ENCODE measurements at places on chromosomes 16 and 17. TPM values are rescaled to one million over a fixed set of nuclear protein-coding genes. Genes with fewer than 3 reads are reported as not detected.

The AANAT gene
- total RNA-seq: not detected

GRCh38 chr17:10758062-10758461 lies 28.2 kb upstream of the TMEM220 start:
- no peak for DNase-seq

DNA sequence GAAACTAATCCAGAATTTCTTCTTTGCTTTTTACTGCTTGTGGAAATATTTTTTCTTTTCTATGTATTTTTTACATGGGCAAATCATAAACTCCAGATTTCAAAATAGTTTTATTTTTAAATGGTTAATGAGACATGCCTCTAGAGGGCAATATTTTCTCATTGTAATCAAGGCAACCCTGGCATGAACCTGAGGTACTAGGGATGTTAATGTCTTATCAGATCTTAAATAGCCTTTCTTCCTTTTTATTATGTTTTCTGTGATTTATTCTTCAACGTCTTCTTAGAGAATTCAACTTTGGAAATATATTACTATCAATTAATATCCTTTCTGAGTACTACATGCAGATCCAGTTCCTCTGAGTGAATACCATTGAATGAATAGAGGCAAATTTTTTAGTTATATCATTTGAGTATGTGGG lies 324.7 kb downstream of the BCAS3 start:
- DNase-seq: peak; percentile 32

DNA sequence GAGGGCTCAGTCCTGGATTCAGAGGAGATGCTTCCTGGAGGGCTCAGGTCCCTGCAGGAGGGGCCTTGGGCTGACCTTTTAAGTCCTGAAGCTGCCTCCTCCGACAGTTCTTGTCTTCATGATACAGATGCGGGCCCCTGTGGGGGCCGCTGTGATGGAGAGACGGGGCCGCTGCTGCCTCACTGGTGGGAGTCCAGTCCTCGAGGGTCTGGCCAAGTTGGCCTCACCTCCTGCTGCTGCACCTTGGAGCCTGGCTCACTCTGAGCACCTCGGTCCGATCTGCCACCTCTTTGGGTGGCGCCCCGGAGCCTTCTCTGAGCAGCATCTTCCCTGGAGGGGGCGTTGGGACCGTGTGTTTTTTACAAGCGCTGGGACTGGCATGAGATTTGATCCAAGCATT lies 79.1 kb downstream of the KLHDC4 start:
- no peak for DNase-seq

DNA sequence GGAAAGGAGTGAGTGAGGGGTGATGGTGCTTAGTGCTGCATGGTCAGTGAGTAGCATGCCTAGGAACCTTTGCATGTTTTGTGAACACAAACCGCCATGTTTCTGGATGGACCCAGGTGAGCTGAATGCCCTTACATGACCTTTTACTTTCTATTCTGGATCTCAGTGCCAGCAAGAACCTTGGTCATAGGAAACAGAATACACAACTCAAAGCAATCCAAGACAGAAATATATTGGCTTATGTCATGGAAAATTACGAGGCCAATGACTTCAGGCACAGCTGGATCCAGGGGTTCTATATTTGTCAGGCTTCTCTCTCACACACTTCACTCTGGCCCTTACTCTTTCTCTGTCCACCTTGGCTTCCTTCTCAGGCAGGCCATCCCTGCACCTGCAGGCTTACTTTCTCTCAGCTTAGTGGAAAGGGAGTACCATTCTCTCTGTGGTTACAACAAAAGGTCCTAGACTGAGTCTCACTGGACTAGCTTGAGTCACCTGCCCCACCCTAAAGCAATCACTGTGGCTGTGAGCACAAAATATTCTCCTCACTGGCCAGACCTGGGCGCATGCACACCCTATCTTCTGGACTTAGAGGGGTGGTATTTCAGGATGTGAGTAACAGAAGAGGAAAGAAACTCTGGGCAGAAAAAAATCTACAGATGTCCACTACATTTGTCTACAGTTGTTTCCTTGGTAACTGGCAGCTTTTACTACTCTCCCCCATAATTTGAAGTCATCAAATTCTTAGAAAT lies 20.4 kb upstream of the CPNE2 start:
- no peak for DNase-seq

- peak; percentile 23 for DNase-seq
These were observed 166.4 kb downstream of the CCDC182 start for GRCh38 chr17:57578608-57579225.

- no peak for DNase-seq
These were observed 107.2 kb upstream of the DYNLRB2 start for GRCh38 chr16:80433623-80434022.

DNA sequence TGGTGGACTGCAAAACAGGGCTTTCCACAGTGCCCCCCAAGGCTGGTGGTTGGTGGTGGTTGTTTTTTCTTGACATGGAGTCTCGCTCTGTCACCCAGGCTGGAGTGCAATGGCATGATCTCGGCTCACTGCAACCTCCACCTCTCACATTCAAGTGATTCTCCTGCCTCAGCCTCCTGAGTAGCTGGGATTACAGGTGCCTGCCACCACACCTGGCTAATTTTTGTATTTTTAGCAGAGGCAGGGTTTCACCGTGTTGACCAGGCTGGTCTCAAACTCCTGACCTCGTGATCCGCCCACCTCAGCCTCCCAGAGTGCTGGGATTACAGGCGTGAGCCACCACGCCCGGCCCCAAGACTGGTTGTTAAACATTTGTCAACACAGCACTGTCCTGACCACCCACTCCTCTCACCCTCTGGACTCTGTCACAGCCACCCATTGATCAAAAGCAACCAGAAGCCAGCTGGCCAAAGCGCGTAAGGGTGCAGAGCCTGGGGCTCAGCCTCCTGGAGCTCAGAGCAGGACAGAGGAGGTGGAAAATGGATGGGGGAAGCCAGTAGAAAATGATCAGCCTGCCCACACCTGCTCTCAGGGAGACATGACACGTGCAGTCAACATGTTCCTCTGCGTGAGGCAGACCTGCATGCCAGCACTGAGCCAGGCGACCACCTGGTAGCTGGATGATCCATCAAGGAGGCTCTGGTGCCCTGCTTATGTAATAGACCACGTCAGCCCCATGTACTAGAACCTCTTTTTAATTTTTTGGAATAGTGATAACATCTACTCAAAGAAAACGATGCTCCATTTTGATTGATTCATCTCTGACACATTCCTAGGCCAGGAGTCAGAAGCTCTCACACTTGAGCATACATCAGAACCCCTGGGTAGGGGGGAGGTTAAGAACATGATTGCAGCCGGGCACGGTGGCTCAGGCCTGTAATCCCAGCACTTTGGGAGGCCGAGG lies 14.8 kb upstream of the OSGIN1 start:
- no peak for DNase-seq

DNA sequence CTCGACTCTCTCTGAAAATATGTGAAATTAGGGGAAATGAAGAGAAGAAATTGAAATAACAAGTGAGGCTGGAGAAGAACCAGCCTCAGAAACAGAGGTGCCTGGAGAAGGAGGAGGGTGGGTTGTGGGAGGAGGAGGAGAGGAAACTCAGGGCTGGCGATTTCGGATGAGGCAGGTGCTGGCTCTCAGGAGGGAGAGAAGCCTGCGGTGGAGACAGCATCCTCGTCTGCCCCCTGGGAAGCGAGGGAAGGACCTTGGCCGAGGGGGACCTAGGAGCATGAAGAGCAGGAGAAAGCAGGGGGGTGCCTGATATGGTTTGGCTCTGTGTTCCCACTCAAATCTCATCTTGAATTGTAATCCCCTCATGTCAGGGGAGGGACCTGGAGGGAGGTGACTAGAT lies 264.7 kb upstream of the TNRC6C start:
- DNase-seq: no peak

Data from skin of body (tissue), 3 donors.